ENCODE measurements at places on chromosomes 13 and 19.

DNA sequence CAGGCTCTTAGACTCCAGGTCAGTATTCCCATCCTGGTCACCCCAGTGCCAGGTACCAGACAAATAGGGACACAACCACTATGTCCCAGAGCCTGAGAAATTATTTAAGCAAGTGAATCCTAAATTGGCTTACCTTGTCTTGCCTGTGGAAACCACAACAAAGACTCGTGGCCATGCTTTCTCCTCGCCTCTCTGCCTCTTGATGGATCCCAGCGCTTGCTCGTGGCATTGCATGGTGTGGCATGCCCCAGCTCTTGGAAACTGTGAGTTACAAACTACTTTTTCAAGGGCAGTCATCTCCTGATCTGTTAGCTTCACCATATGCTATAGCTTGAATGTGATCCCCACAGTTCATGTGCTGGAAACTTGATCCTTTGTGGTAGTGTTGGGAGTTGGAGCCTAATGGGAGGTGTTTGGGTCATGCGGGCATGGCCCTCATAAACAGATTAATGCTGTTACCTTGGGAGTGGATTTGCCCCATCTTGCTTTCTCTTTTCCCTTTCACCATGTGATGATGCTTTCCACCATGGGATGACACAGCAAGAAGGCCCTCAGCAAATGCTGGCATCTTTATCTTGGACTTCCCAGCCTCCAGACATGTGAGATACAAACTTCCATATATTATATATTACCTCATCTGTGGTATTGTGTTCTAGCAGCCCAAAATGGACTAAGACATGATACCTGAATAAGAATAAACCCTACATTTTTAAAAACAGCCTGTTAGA is 31.2 kb downstream of the SPRYD7 start:
- no peak for DNase-seq

DNA sequence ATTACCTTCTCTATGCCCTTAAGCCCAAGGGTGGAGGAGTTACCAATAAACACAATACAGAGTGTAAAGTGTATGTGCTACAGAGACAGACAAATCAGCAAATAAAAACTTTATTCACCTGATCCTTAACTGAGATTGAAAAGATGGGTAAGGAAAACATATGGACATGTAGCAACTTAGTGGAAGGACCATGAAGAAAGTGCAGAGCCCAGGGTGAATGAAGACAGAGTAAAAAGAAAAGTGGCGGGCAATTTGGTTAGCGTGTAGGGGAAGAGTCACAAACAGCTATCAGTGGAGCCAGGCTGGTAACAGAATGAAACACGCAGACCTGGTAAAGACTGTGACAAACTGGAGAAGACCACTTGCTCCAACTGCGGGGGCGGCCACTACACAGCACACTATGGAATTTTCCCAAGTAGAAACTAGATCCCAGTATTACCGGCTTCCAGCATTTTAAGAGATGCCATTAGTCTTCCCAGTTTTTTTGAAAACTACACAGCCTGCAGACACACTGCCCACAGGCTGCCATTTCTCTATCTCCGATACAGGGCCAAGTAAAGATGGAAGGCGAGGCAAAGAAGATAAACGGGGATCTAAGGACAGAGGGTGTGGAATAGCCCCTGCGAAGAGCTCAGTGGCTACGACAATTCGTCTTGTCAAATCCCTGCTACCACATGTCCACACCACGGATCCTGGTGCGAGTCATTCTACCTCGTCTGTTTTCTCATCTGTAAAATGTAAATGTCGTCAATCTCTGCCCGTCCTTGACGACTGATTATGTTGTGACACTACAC is 1.2 kb downstream of the UQCRFS1 start:
- no peak for DNase-seq

- DNase-seq: no peak
These were observed 470.7 kb upstream of the SLITRK1 start for GRCh38 chr13:84352946-84353345.

- DNase-seq: no peak
These were observed 7.0 kb downstream of the AP2A1 start for GRCh38 chr19:49773663-49774350.

DNA sequence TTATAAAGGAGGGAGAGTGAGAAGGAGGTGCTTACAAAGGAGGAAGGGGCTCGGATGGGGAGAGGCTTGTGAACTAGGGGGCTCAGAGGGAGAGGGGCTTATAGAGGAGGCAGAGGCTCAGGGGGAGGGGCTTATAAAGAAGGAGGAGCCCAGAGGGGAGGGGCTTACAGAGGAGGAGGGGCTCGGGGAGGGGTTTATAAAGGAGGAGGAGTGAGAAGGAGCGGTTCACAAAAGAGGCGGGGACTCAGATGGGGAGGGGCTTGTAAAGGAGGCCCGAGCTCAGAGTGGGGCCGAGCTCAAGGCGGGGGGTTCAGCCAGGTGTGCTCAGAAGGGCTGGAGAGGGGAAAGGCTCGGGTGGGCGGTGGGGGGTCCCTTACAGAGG is 500 bp downstream of the SMIM24 start:
- no peak for DNase-seq

DNA sequence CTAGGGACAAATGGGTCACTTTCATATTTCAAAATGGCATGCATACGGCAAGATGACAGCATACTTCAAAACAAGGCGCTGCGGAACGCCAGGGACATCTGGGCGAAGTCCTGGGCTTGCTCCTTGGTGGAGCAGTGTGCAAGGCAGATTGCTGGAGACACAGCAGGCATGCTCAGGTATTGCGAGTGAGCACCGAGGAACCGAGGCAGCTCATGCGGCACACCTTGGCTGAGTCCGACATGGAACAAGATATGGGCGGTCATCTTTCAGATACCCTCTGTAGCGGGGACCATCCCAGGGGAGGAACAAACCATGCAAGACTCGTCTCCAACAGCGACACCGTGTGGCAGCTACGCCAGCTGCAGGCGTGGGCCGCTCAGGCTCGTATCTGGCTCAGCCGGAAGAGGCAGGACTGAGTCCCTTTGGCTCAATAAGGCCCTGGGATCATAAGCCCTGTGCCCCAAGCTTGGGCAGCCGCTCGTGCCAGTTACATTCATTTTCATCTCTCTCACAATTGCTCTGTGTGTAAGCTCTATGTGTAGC is 112.4 kb downstream of the NUFIP1 start:
- no peak for DNase-seq

DNA sequence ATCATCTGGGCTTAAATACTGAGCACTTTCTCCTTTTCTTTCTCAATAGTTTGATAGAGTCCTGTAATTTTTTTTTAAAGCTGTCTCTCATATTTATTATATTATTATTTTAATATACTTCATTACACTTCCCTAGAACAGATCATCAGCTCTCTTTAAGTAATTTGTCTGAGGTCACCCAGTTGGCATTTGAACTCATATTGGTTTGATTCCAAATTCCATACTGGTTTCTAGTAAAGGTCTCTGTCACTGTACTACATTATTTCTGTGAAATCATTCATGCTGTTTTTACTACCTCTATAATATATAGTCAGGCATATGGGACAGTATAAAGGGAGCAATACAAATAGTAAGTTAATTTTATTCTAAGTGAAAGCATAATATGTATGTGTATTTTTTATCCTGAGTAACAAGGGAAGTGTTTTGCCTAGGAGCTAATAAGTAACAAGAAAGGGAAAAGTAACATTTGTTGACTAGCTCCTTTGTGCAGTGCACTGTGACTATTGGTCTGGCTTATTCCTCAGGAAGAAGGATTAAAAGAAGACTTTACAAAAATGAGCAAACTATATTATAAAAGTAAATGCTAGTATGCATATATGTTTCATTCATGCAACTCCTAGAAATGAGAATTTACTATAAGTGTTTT is 14.3 kb downstream of the LPAR6 start:
- no peak for DNase-seq

GRCh38 chr19:40691421-40692211 is 1.2 kb upstream of the NUMBL start:
- no peak for DNase-seq

- DNase-seq: no peak
These were observed 34.0 kb downstream of the ITM2B start for GRCh38 chr13:48266701-48267639.

GRCh38 chr13:28394422-28394821 is 100.5 kb downstream of the FLT1 start:
- no peak for DNase-seq

GRCh38 chr19:38036707-38037611 is 130.0 kb downstream of the SIPA1L3 start:
- no peak for DNase-seq

DNA sequence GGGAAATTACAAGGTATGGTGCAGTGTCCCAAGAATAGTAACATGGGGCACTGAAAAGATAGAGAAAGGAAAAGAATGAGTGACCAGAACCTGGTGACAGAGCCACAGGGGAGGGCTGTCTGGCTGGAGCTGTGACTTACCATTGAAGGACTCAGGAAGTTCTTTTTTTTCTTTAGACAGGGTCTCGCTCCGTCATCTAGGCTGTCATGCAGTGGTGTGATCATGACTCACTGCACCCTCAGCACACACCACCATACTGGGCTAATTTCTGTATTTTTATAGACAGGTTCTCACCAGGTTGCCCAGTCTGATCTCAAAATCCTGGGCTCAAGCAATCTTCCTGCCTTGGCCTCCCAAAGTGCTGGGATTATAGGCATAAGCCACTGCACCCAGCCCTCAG is 8.8 kb upstream of the CPB2 start:
- no peak for DNase-seq

DNA sequence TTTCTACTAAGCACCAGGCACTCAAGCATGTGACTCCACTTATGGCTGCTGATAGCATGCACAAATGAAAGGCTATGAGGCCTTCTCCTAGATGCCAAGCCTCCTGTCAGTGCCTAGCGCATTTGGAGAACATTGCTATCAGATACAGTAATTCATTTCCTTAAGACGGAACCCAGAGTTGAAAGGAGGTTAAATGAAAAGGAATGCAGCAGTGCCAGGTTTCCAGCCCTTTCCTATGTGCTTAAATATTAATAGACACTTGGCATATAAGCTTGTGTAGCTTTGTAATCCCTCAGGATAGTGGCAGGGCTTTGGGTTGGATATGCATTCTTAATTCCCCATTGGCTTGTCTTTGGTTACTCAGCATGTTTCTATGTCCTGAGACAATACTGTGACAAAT is 140.1 kb upstream of the FRY start:
- no peak for DNase-seq

- no peak for DNase-seq
These were observed 27.8 kb upstream of the MIER2 start for GRCh38 chr19:372306-372890.

- DNase-seq: no peak
These were observed 19.9 kb downstream of the SSC5D start for GRCh38 chr19:55508120-55508519.

- no peak for DNase-seq
These were observed 294.9 kb downstream of the NDFIP2 start for GRCh38 chr13:79775830-79776229.

- DNase-seq: no peak
These were observed 14.8 kb upstream of the MTUS2 start for GRCh38 chr13:28805193-28805819.

GRCh38 chr19:49801966-49802661 is 11.0 kb downstream of the FUZ start:
- no peak for DNase-seq

GRCh38 chr13:61414686-61415057 is 977 bp downstream of the PCDH20 start:
- DNase-seq: no peak

- DNase-seq: no peak
These were observed 27.9 kb upstream of the NANOS3 start for GRCh38 chr19:13848798-13849676.

- no peak for DNase-seq
These were observed 148.9 kb upstream of the LSM14A start for GRCh38 chr19:34023381-34023780.

DNA sequence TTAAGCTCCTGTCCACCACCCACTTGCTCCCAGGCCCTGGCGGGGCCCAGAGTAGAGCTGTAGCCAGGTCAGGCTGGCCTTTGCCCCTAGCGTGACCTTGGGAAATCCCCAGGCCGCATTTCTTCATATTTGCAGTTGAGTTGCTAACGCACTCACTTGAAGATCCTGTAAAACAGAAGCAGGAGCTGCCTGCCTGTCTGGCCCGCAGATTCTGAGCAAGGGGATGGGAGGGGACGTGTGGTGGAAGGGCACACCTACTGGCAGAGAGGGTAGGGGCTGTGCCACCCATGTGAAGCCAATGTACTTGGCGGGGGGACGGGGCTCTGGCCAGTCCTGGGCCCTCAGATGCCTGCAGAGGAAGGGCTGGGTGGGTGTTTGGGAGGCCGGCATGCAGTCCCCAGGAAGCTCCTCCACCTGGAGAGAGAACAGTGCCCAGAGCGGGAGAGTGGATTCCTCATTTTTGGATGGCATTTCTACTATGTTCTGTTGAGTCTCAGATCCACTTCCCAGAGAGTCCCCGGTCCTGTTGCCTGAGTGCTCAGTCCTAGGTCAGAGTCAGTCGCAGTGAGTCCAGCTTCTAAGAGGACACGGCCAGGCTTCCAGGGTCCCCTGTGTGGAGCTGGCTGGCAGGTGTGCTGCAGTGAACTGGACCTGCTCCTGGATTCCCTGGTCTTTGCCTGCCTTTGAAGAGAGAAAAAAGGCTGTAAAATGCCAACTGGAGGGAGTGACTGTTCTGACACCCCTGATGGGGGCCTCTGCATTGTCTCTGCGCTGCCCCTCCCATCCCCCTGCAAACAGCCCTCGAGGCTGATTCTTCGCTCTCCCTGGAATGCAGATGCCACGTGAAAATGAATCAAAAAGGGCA is 62.9 kb downstream of the GGACT start:
- DNase-seq: no peak

- DNase-seq: no peak
These were observed 44.9 kb upstream of the ADGRL1 start for GRCh38 chr19:14250870-14251269.

GRCh38 chr19:35027851-35028599 is 2.2 kb upstream of the SCN1B start:
- DNase-seq: no peak

DNA sequence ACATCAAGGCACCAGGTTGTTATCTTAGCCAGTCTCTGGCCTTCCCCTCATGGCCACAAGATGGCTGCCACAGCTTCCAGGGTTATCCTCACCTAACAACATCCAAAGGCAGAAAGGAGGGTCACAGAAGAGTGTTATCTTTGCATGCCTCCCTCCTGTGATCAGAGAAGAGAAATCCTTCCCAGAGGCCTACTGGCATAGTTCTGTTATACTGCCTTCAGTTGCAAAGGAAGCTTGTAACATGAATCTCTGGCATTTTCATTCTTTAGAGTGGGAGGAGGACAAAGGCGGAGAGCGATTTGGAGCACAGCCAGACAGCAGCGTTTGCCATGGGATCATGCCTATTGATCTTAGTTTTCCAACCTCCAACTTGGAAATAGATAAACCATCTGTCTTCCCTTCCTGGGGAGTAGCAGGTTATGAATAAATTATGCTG is 135.7 kb downstream of the DNAJC15 start:
- DNase-seq: no peak

- DNase-seq: no peak
These were observed 1.5 kb downstream of the STARD13 start for GRCh38 chr13:33284031-33284430.

- no peak for DNase-seq
These were observed 135.7 kb upstream of the SERP2 start for GRCh38 chr13:44237881-44238421.

- no peak for DNase-seq
These were observed 70.9 kb downstream of the GGACT start for GRCh38 chr13:100517728-100518127.
